ENCODE measurements at places on chromosomes 6 and 20.

DNA sequence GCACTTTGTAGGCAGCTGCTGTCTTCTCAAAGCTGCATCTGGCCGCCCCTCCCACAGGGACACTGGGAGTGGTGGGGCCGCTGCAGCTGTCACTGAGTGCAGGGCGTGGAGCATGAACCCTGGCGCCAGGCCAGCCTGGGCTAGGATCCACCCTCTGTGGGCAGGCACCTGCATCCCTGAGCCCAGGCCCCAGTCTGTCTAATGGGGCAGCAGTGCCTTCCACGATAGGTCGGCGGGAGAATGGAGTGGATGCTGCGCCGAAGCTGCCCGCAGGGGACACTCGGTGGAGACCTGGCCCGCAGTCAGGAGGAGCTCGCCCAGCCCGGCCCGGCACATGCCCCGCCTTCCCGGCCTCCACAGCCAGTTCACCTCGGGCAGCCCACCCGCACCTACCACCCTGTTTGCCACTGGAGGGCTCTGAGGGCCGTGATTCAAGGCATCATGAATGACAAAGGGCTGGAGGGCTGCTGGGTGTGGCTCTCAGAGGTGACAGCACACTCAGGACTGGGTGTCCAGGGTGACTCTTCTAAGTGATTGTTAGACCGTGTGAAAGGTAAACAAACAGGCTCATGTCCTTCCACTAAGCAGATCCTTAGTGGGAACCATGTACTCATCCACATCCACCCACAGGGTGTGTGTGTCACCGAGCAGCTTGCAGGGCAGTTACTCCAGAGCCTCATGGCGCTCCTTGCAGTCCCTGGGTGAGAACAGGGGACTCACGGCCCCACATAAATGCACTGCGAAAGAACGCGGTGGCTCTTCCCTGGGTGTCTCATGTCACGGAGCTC, 133.9 kb downstream of the AGPAT4 start:
- DNase-seq: no peak

DNA sequence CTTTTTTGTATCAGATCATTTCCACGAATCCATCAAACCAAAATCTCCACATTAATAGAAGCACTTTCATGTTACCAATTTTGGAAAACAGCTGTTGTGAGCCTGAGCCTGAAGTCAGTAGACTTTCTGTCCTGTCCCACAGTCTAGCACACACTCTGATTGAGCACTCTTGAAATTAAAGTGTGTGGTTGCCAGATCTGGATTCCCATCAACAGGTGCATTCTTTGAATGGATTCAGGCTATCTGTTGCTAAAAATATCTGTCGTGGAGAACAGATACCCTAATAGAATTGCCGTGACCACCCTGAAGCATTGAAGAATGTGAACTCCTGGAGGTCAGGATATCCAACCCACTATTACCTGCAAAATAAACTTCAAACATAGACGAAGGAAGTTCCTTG, 73.3 kb downstream of the TFAP2A start:
- no peak for DNase-seq

- DNase-seq: no peak
Observed at GRCh38 chr20:58850693-58851174, at the start of gene GNAS-AS1. GNAS-AS1 (minus strand) TSS chr20:58850902.

- DNase-seq: no peak
Observed at GRCh38 chr20:37303637-37304036, 14.2 kb downstream of the MANBAL start.

GRCh38 chr6:6169141-6169540, 151.3 kb downstream of the F13A1 start:
- no peak for DNase-seq

DNA sequence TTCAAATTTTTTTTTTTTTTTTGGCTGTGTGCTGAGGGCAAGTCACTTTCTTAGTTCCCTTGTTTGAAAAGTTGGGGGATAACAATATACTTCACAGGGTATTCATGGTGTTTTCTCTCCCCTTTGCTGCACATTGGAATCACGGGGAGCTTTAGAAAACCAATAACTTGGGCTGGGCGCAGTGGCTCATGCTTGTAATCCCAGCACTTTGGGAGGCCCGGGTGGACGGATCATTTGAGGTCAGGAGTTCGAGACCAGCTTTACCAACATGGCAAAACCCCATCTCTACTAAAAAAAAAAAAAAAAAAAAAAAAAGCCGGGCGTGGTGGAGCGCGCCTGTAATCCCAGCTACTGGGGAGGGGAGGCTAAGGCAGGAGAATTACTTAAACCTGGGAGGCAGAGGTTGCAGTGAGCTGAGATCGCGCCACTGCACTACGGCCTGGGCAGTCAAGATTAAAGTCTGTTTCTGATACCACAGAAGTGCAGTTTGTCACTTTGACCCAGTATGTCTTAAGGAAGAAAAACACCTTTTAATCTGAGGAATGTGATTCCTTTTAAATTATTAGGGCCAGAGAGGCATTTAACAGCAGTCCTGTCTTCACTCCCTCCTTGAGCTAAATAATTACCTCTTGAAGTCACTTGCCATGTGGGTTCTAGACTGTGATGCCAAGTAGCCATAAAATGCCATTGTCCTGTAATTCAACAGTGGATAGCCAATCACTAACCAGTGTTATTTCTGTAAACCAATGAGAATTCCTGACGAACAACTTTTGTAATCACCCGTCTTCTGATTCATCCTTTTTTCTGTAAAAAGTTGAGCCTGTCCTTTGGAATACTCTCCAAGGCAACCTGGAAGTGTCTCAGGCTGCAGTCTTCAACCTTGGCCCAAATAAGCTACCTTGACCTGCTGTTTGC, 16.1 kb downstream of the SRSF3 start:
- no peak for DNase-seq

DNA sequence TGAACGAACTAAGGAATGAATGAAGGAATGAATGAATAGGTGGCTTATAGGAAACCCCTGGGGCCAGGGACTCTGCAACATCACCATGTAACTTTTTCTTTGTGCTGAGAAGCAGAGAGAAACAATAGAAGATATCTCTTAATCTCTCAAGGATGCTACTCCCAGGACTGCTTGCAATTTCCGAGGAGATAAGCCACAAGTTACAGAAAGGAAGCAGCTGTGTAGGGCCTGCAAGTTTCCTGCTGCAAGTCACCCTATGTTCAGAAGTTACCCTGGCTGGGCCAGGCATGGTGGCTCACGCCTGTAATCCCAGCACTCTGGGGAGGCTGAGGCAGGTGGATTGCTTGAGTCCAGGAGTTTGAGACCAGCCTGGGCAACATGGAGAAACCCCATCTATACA, 7.3 kb upstream of the MAVS start:
- DNase-seq: peak; percentile 76

DNA sequence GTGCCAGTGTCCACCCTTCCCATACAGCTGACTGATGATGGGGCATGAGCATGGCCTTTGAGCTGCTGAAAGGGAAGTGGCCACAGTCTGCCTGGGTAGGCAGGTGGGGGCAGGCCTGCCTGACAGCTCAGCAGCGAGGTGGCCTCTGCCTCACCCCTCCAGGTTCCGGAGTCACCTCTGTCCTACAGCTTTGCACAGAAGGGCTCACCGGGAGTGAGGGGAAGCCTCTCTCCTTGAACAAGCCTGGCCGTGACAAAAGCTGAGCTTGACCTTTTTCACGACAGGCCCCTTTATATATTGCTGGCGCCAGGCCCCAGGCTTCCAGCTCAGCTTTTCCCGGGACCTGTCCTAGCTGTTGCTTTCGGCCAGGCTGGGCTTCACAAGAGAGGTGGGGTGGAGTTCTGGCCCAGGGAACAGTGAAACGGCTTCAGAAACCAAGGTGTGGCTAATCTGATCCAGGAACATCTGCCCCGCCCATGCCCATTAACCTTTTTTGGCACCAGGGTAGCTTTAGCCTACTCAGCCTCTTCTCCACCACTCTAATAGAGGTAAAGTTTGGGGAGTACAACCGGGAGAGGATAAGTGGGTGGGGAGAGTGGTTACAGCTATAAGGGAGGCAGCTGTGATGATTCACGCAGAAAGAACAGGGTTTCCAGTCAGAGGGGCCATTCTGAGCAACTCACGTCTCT, 42.9 kb downstream of the C6orf132 start:
- no peak for DNase-seq

DNA sequence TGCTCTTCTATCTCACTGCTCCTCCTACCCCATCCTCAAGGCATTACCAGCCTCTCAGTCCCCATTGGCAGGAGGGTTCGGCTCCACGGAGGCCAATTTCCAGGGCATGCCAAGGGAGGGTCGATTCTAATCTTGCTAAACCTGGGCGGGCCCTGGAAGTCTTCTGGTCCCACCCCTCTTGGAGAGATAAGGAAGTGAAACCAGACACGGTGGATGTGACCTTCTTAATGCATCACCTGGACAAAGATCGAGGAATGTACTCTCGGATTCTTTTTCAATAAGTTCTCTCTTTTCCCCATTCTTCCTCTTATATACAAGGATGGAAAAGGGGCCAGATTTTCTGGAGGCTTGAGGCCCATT, 112.2 kb upstream of the ARMC2 start:
- DNase-seq: no peak

GRCh38 chr6:121533321-121533841, 97.9 kb downstream of the GJA1 start:
- DNase-seq: no peak

GRCh38 chr6:10361428-10361827, 53.4 kb downstream of the TFAP2A start:
- no peak for DNase-seq

- DNase-seq: no peak
Observed at GRCh38 chr20:10006447-10007090, 28.2 kb upstream of the ANKEF1 start.

DNA sequence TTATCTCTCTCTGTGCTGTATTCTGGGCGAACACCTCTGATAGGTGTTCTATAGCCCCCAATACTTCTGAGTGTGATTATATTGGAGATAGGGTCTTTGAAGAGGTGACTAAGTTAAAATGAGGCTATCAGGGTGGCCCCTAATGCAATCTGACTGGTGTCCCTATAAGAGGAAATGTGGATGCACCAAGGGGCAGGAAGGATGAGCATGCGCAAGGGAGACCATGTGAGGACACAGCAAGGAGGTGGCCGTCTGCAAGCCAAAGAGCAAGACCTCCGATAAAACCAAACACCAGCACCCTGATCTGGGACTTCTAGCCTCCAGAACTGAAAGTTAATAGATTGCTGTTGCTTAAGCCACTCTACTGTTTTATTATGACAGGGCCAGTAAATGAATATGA, 69.2 kb downstream of the CHMP4B start:
- DNase-seq: no peak

GRCh38 chr20:6525447-6526303, 241.8 kb upstream of the BMP2 start:
- DNase-seq: peak; percentile 69

GRCh38 chr6:7270320-7271204, 42.4 kb downstream of the SSR1 start:
- DNase-seq: no peak

- no peak for DNase-seq
Observed at GRCh38 chr20:13274275-13274861, 53.3 kb downstream of the ISM1 start.

DNA sequence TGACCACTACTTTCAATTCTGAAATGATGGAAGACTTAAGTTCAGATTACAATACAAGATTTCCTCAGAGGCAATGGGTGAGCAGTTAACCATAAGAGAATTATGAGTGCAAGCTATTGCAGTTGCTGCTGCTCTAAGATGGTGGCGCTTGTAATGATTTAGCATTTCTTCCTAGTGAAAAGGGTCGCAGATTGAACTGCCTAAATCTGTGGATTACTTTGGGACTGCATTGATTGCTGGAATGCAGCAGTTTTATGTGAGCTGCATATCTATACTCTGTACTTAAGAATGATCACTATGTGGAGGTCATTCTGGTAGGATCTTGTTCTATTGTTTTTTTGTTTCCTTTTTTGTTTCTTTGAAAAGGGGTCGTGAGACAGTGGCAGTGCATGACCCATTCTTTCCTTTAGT, 5.3 kb downstream of the SCAF8 start:
- DNase-seq: peak; percentile 20

DNA sequence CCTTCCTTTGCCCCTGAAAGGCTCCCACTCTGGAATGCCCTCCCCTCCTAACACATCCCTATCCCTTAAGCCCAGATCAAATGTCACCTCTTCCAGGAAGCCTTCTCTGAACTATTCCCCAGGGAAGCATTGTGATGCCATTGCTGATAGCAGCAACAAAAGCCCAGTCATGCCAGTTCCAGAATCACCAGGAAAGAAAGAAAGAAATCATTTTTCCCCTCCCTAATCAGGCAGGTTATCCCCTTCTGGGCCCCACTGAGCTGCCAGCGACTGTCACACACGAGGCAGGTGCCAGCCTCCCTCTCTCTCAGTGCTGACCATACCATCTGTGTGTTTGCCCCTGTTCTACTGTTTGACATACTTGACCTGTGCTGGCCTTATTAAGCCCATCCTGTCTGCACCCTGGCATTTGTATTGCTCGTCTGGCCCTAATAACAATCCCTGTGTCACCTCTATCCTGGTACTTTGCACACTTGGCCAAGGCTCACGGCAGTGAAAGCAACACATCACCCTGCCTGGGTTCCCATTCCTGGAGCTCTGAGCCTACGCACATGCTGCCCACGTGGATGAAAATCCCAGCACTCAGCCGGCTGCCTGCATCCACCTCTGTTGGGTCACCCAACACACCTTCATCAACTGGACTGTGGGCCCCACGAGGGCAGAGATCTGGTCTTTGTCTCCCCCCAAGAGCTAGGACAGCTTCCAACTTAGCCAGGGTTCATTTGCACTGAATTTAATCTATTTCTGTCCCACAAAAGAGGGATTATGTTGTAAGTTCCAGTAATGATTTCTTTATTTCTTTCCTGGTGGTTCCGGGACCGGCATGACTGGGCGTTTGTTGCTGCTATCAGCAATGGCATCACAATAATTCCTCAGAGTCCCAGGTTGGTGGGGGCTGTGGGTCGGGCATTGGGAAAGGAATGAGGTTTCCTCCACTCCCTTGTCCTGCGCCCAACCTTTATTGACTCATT, 5.3 kb upstream of the BPIFB1 start:
- no peak for DNase-seq
